Activated CD8-positive, alpha-beta memory T cell treated with anti-CD3 and anti-CD28 coated beads for 4 hours (primary cell): ENCODE measurements at places on chromosomes 6 and 20.

DNA sequence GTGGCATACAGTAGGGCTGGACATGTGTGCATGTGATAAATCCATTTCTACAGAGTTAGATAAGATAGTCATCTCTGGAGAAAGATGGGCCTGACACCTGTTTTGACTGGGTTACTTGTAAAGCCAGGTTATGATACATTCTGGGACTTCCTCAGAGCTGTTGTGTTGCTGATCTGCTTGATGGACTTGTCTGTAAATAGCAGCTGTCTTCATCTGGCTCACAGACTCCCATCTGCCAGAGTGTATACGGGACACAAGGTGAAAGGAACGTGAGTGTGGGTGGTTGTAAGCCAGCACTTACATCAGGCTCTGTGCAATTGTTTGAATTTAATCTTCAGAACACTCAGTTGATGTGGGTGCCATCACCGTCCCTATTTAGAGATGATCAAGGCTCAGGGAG lies 49.8 kb downstream of the ZDHHC14 start:
- DNase-seq, result no peak

GRCh38 chr20:59985864-59986263 lies 27.6 kb downstream of the CDH26 start:
- DNase-seq, result no peak

DNA sequence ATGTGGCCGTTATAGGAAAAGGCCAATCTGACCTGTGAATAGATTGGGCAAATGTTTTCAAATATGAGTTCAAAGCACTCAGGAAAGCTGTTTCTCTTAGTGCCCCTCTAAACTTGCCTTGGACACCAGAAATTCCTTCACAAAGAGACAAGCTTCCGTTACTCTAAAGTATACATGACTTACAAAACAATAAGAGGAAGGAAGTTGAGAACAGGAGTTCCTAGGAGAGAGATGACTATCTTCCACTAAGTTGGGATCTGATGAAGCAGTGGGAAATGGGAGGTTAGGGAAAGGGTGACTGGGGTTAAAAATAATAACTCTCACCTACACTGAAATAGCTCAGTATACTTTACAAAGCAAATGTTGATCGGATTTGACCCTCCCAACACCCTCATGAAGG lies 50.0 kb downstream of the ISM1 start:
- DNase-seq, result no peak

GRCh38 chr6:44456070-44456965 lies 68.8 kb downstream of the CDC5L start:
- DNase-seq, result no peak

- no peak for DNase-seq
Measured at GRCh38 chr6:41572613-41573012, 26.4 kb downstream of the FOXP4 start.

GRCh38 chr6:138955262-138955661 lies 32.8 kb downstream of the REPS1 start:
- no peak for DNase-seq

DNA sequence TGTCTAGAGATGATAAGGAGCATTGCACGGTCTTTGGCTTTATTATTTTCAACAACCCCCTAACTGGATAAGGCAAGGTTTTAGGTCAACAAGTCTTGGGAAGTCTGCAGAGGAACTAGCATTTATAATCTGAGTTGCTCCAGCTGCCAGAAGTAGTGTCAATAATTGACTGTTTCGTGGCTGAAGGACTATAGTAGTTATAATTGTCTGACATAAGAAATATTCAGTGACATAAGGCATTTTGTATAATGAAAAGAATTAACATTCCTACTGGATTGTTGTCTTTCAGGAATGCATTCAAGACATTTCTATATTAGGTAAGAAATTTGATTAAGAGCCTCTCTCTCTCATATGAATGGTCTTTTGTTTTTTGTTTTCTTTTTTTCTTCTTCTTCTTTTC lies 136.9 kb upstream of the SGK1 start:
- DNase-seq, result no peak

GRCh38 chr6:32844839-32845383 lies 1.1 kb upstream of the PSMB8 start:
- DNase-seq, result no peak

- DNase-seq, result no peak
Measured at GRCh38 chr6:116210750-116211425, 43.0 kb downstream of the TSPYL4 start.

DNA sequence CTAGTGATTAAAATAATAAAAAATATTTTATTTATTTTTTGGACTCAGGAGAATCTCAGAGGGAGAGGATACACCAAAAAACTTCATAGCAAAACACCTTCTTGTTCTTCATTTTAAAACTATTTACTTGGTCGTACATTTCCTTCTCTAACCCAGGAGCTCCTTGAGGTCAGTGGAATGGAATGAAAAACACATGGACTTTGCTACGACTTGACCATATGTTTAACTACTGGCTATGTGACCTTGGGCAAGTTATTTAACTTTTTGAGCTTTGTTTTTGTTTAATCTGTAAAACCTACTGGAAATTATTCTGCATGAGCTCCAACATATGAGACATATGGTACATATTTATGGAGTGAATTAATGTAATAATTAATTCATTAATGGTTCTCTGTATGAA lies 1005.5 kb upstream of the CITED2 start:
- DNase-seq, result no peak

GRCh38 chr6:72588155-72588554 lies 33.7 kb upstream of the KCNQ5 start:
- DNase-seq, result no peak

DNA sequence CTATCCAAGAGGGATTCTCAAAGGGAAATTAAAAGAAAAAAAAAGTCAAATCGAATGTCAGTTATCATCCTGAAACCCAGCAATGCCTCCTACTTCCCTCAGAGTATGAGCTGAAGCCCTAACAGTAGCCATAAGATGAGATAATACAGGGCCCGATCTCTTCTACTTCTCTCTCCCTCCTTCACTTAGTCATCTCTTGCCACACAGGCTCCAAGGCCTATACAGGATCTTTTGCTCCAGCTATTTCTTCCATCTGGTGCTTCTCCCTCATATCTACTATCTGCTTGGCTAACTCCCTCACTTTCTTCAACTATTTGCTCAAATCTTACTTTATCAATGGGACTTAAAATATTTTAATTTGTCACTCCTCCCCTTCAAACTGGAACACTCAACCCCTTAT lies 215.3 kb downstream of the RNGTT start:
- no peak for DNase-seq

DNA sequence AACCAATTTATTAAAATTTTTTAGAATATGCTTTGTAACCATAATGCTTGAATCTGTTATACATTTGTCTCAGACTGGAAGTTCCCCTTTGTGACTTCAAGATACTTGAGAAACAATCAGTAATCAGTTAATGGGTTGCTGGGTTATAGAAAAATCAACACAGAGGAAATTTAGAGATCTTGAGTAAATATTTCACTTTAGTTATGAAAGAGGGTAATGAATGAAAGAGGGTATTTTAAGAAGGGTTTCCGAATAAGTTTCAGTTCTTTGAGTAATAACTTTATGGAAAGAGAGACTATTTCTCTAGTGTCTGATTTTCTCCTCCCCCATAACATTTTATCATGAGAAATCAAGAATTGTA lies 21.4 kb downstream of the ZFAND3 start:
- no peak for DNase-seq

DNA sequence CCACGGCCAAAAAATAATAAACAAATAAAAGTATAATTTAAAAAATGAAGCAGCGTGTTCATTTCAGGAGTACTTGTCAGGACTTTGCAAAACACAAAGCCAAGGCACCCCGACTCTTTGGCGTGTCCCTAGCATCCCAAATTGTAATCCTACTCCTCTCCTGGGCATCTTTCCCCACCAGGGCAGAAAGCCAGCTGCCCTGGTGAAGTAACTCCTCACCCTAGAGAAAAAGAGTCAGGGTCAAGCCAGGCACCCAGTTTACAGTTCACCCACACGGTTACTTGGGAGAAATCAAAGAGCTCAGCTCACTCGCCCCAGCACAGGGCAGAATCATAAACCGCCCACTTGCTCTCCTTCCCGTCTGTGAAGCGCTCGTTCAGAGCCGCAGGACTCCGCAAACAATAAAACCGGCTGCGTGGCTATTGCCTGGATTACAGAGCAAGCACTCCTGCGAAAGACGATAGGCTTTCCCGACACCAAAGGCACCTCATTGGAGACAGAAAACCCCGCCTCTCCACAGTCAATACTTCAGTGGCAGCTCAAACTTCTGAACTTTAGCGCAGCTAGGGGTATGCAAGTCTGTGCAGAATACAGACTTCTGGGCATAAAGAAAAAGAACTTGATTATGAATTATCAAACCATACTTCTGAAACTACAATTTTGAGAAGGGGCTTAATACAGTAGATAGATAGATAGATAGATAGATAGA lies 73.0 kb upstream of the NHSL1 start:
- no peak for DNase-seq

DNA sequence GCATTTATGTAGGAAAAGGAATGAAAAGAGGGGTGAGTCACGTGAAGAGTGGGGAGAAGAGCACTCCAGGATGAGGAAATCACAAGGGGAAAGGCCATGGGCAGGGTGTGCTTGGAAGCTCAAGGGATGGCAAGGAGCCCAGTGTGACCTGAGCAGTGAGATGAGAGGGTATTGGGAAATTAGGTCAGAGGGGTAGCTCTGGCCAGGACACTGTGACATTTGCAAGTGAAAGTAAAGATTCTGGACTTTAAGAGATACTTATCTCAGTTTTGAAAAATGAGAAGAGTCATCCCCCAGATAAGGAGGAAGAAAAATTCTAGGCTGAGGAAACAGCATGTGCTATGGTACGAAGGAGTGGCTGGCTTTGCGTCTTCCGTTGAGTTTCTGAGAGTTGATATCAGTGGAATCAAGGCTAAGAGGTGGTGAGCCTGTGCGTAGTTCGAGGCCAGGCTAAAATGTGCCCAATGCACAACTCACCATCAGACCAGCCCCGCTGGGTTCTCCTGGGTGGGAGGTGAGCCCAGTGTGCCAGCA lies 79.9 kb downstream of the GCLC start:
- no peak for DNase-seq

- DNase-seq, result no peak
Measured at GRCh38 chr20:1860446-1860845, 34.8 kb upstream of the SIRPA start.

DNA sequence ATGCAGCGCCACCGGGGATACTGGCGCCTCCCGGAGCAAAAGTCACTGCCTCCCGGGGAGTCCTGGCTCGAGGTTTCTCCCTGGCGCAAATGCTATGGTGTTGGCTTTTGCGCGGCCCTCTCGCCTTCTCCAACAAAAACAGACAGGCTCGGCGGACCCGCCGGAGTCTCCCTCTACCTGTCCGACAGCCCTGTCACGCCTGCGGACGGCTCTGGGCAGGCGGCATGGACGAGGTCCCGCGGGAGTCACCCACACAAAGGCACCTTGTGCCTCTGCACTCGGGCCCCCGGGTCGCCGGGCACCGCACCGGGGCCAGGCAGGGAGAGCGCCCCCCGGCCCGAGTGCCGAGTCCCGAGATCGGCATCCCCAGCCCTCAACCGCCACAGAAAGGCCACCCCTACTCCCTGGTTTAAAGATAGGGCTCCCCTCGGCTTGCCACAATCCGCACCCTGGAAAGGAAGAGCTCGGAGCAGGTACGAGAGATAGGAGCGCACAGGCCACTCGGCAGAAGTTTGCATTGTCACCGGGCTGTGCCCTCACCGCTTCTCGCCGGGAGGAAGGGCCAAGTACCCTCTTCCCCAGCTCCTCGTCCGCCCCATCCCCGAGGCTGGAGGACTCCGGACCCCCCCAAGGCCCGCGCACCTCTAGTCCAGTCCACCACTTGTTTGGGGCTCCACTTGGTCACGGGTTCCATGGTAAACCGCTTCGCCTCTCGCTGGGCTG lies 903 bp downstream of the CNKSR3 start:
- no peak for DNase-seq

GRCh38 chr20:19047040-19047950 lies 165.1 kb upstream of the SLC24A3 start:
- DNase-seq, result no peak

GRCh38 chr20:61805781-61806180 lies 259.9 kb downstream of the TAF4 start:
- DNase-seq, result no peak

- DNase-seq, result no peak
Measured at GRCh38 chr20:10646886-10647420, 26.8 kb downstream of the JAG1 start.

DNA sequence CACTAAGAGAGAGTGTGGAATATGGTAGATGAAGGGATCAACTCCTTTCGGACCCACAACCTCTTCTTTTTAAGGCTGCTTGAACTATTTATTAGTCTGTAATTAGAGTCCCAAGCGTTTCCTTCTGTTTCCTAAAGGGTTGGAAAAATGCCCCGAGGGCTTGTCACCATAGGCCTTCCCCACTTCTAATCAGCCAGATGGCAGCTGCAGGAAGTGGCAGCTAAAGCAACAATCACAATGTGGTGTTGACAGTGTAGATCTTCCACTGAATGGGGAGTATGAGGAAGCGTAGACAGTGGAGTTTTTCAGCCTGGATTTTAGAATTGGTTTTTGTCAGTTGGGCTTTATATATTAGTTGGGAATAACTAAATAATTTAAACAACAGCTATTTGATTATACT lies 40.6 kb downstream of the SLC35D3 start:
- no peak for DNase-seq

GRCh38 chr6:133415262-133415661 lies 174.1 kb downstream of the EYA4 start:
- no peak for DNase-seq

DNA sequence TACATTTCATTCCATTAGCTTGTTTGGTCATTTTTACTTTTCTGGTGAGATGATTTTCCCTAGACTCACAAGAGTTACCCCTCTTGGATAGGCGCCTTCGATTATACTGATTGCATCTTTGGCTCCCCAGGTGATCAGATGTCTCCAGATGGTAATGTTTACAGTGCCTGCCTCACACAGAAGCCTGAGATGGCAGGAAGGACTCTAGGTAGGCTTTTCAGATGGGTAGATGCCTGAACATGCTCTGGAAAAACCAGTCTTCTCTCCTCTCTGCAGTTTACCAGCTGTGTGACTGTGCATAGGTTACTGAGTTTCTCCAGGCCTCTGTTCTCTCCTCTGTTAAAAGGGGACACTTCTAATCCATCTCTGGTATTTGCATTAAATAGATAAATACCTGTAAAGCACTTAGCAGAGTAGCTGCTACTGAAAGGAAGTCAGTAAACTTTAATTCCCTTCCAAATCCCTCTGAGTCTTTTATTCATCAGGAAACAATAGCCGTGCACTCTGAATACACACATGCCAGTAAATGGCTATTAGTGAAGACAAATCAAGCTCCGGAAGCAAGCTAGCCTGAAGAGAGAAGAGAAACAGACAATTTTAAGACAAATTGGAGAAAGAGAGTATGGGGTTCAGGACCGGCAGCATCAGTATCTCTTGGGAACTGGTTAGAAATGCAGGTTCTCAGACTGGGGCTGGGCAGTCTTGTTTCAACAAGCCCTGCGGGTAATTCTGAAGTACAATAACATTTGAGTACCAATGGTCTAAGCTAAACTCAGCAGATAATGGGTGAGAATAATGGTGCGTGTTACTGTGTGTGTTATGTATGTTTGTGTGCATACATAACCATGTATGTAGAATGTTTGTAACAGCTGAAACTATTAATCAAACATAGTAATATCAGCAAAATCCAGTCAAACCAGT lies 139.4 kb downstream of the UST start:
- DNase-seq, result no peak
